BJ (cell line): ENCODE measurements at places on chromosomes 7 and 10.

DNA sequence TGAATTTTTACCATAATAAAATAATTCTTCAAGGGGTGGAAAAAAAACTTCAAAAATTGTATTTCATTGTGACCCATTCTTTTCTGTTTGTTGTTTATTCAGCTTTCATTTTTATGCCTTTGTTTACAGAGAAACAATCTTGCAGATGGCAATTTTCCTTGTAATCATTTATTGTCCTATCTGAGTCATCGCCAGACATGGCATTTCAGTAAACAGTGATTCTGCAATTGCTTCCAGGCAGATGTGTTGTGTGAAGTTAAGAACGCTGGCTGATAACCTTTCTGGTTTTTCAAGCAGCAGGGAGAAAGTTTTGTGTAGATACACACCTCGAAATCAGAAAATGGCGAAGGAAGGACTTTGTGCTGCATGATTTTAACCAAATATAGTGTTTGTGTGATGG is 80.7 kb upstream of the RPA3 start:
- no peak for DNase-seq

GRCh38 chr10:96395931-96396877 is 37.4 kb upstream of the OPALIN start:
- DNase-seq: no peak

DNA sequence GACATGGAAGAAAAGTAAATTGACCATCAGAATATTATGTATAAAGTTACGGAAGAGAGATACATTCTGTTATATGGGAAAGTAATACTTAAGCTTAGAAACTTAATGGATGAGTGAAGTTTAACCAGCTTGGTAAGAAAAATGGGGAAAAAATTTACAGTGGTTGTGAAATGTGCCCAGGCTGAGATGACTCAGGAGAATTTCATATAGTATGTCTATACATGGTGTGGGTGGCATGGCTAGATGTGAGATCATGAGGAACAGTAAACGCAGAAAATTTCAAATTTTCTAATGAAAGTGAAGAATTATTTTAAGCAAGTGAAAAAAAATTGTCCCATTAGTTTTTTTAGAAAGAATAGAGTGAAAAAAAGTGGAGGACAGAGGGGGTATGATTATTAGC is 552.5 kb upstream of the SORCS1 start:
- DNase-seq: no peak

DNA sequence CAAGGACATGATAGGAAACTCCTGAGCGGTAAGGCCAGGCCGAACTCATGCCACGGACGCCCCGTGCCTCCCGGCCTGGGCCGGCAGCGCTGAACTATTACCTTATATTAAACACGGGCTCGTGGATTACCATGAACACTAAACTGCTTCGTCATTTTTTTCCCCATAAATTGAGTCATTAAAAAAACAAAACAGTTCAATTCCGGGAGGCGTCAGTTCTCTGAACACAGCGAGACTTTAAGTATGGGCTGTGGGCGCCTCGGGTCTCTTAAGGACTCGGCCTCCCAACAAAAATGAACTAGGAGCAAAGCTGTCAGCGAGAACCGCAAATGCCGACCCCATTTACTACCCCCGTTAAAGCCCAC is 519 bp downstream of the PITRM1 start:
- peak; percentile 31 for DNase-seq

GRCh38 chr7:64611717-64612116 is 48.8 kb upstream of the ZNF680 start:
- no peak for DNase-seq

GRCh38 chr7:52830801-52831200 is 204.6 kb upstream of the POM121L12 start:
- DNase-seq: no peak

- DNase-seq: no peak
These were observed 232.8 kb downstream of the KCNMA1 start for GRCh38 chr10:77404810-77405209.

DNA sequence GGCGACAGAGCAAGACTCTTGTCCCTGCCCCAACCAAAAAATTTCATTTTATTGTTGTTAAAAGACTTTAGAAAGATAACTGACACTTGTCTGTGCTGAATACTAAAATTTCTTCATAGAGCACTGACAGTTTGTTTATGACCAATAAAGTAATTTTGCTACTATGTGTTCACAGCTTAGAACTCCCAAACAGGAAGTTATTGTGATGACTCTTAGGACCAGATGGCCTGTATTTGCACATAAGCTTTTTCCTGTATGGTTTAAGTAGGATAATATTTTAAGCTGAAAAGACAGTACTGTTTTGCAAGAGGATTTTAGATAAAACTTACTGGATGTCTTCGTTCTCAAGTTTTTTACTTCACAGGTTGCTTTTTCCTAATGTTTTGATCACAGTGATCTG is 80.7 kb downstream of the MMRN2 start:
- DNase-seq: peak; percentile 9
